ENCODE measurements at places on chromosomes 5 and 9. TPM values are rescaled to one million over a fixed set of nuclear protein-coding genes. Genes with fewer than 3 reads are reported as not detected.

PRLR gene
- total RNA-seq, result 14.4 TPM

PCDHGA1 gene
- 0.33 TPM for total RNA-seq

ADAM19 gene
- total RNA-seq, result 10.5 TPM

KCNN2 gene
- total RNA-seq, result 4.4 TPM

GRM6 gene
- total RNA-seq, result 1.4 TPM

ARID3C gene
- not detected for total RNA-seq

ANAPC2 gene
- 16.1 TPM for total RNA-seq

TLX3 gene
- not detected for total RNA-seq

PDE8B gene
- 19.9 TPM for total RNA-seq

RIC1 gene
- total RNA-seq, result 13.7 TPM

UNC13B gene
- 53.4 TPM for total RNA-seq

FAM153A gene
- 0.23 TPM for total RNA-seq

IFNK gene
- 0.78 TPM for total RNA-seq

Measured in motor neuron (in vitro differentiated cells).